ENCODE measurements at places on chromosomes 7 and 10.

DNA sequence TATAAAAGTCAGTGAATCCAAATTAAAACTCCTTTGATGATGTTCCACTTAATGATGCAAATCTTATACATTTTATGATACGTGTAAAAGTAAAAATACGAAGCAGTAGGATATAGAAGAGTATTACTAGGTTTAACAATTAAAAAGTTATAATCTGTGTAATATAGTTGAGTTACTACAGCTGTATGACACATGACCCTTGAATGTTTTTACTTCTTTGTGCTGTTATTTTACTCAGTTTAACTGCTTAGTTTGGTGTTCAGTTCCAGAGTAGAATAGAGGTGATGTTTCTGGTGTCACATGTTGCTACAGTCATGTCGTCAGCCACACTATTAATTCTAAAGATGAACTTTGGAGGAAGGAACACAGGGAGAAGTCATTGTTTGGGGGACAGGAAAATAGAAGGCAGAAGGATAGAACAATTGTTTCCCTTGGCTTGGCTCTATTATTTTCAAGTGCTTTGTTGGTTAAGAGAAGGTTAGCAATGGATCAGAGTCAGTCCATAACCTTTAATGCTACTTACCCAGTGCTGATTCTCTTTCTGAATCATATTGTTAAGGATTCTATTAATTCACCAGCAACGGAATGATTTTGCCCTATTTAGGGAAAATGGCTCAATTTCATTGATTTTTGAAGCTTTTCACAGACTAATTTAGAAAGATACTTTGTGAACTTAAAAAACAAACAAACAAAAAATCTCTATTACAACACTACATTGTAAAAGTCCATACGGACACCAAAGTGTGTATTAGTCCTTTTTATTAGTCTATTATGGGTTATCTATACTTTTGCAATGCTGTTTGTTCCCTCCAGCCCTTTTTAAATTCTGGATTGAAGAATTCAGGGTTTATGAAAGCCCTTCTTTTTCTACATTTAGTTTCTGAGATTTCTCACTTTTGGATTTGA lies 73.4 kb downstream of the CPED1 start:
- DNase-seq, result no peak

DNA sequence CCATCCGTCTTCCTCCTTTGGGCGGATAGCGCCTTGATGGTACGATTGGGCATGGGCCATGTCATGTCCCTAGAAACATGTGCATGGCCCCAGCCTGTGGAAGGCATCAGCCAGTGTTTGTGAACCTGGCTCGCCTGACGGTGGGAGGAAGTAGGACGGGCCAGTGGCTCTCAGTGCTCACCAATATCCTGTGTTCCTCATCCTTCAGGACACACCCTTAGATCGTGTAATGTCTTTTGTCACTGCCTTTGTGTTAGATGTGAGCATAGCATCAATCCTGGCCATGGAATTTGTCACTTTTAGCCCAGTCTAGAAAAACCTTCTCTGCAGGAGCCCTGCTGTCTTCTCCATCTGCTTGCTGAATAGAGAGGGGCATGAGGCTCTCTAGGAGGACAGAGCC lies 77.6 kb downstream of the PFKFB3 start:
- DNase-seq, result no peak

DNA sequence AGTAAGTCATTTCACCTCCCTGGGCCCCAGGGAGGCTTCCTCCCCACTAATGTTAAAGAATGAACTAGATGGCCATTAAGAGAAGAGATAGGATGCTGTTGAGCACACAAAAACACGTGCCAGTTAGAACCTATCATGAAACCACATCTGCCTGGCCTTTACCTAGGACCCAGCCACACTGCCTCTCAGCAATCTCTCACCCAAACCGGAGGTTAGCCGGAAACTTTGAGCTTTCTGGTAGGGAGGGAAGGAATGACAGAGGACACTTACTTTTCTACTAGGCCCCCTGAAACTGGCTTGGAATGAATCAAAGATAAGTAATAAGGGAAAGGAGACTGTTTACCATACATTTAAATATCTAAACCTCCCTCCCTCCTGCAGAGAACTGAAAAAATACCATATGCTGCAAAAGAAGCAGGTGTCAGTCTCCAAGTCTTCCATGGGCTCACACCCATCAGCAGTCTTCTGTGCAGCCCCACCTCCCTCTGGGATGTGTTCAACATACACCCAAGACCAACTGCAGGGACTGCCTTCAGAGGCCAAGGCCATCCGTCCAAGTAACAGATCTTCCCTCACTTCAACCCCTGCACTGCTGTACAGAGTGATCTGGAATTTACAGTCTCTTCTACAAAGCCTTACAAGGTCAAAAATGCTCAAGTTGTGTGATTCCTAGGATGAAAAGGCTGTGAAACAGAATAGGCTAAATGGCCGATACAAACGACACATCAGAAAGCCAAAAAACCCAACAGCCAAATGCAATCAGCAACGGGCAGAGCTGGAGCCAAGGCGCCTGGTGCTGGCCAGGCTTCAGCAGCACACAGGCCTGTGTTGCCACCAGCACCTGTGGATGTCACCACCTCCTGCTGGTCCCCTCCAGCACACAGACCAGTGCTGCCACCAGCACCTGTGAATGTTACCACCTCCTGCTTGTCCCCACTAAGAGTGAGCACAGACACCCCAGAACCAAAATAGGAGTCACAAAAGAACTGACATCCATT lies 42.4 kb downstream of the SORBS1 start:
- no peak for DNase-seq

DNA sequence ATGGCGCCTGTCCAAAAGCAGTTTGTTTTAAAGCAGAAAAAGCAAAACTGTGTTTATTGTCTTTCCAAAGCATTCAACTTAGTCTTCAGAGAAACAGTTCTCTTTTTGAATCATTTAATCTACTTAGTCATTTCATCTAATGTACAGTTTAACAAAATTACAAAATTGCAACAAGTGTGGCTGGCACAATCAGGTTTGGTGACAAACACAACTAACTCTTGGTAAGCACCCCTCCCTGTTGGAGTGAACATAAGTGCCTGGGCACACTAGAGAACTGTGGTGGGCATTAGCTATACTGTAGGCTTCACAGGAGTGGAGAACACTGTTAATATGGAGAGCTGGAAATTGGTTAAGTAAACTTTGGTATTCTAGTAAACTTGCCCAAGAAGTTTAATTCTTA lies 6.9 kb downstream of the CREM start:
- no peak for DNase-seq

GRCh38 chr10:87918254-87918859 lies 54.9 kb downstream of the PTEN start:
- DNase-seq, result no peak
